Calu3 (cell line): ENCODE measurements at places on chromosomes 13 and 19. TPM values are rescaled to one million over a fixed set of nuclear protein-coding genes. Genes with fewer than 3 reads are reported as not detected.
A peak's percentile ranks its signal among the peaks of the same experiment; 100 is the strongest.

The ZNF253 gene
- 5.0 and 6.6 TPM in 2 replicates for total RNA-seq

GRCh38 chr19:55656988-55657747 lies 2.3 kb downstream of the U2AF2 start:
- H3K4me1 ChIP-seq, result peaks cover 27% of the 10 kb centered on the region
- peaks cover 85% of the 10 kb centered on the region for H3K36me3 ChIP-seq
- peak overlapping the region; percentile 96 for H3K4me3 ChIP-seq
- DNase-seq, result peak; percentile 35
- H3K27me3 ChIP-seq, result no peaks in the 10 kb centered on the region

GRCh38 chr19:52536448-52536800 lies 9.0 kb downstream of the ZNF808 start:
- no peaks in the 10 kb centered on the region for H3K27me3 ChIP-seq
- H3K27ac ChIP-seq, result no peak overlapping the region
- H3K4me1 ChIP-seq, result no peaks in the 10 kb centered on the region
- DNase-seq, result no peak
- H3K36me3 ChIP-seq, result no peaks in the 10 kb centered on the region

DNA sequence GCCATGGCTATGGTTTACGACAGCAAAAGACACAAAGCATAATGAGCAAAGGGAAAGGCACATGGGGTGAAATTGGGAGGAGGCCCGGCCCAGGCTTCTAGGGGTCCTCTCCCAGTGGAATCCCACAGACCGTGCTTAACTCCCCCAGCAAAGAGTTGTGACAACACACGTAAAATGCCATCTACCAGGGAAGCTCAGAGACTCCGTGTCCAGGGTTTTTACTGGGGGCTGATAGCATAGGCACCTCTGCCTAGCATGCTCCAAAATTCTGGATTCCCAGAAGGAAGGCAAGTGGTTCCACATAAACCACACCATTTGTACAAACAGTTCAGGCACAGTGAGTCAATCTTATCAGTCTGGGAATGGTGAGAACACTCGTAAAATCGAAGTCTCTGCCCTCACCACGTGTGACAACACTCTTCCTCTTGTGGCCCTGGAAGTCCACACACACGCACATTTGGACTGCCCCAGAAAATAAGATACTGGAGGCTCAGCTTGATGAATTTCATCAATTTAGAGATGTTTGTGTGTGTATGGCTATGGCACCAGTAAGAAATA lies 34.9 kb downstream of the RHPN2 start:
- H3K4me3 ChIP-seq, result no peak overlapping the region
- peaks cover 41% of the 10 kb centered on the region for H3K36me3 ChIP-seq
- DNase-seq, result no peak
